Lung (tissue), 17 donors: ENCODE measurements at places on chromosomes 2 and 18. TPM values are rescaled to one million over a fixed set of nuclear protein-coding genes. Genes with fewer than 3 reads are reported as not detected.

- DNase-seq: peak; percentile 32
Measured at GRCh38 chr18:4017480-4017879, 437.6 kb downstream of the DLGAP1 start.

- no peak for DNase-seq
Measured at GRCh38 chr2:235044501-235045271, 92.9 kb downstream of the SH3BP4 start.

- no peak for DNase-seq
Measured at GRCh38 chr18:27920836-27921235, 256.1 kb downstream of the CDH2 start.

DNA sequence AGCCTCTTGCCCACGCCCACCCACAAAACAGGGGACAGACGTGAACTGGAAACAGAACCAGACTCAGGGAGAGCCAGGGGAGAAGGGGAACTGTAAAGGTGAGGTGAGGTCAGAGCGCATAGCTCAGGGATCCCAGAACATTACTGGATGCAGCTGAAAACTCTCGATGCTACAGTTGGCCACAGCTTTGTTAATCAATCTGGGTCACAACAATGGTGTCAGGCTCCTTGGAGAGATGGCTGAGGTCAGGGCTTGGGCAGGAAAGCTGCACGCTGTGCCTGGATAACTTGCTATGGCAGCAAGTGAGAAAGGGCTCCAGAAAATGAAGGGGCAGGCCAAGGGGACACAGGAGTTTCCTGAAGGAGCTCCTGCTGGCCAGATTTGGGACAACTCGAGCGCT, 263.3 kb downstream of the TFCP2L1 start:
- DNase-seq: no peak

- DNase-seq: peak; percentile 53
Measured at GRCh38 chr2:70340761-70341476, 39.1 kb upstream of the FAM136A start.

- DNase-seq: no peak
Measured at GRCh38 chr2:28277466-28277865, 115.2 kb upstream of the FOSL2 start.

DNA sequence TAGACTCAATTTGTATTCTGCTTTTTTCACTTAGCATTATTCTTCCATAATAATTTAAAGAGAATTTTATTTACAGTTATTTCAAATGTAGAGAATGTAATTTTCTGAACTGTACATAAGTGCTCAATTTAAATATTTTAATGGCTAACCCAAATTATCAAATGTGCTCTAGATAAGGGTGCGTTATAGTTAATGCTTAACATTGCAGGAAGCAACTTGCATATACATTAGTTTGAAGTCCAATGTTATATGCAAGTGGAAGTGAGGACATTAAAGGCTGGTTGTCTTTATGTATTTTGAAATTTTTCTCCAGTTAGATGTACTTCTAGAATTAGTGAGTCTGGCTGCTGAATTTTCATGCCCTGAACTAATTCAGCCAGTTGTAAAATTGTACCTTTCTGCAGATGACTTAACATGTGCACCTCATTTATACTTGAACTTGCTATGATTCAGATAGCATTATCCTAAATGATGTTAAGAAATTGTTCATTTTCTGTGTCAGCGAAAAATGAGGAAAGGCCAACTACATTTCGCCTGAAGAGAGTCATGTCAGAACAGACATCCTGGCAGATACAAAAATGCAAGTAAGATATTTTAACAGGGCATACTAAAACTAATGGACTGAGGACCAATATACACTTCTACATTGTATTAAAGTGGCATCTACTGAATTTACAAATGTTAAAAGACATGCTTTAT, 59.2 kb upstream of the GAREM1 start:
- no peak for DNase-seq

GRCh38 chr2:100527440-100528015, 35.3 kb upstream of the PDCL3 start:
- DNase-seq: peak; percentile 6

DNA sequence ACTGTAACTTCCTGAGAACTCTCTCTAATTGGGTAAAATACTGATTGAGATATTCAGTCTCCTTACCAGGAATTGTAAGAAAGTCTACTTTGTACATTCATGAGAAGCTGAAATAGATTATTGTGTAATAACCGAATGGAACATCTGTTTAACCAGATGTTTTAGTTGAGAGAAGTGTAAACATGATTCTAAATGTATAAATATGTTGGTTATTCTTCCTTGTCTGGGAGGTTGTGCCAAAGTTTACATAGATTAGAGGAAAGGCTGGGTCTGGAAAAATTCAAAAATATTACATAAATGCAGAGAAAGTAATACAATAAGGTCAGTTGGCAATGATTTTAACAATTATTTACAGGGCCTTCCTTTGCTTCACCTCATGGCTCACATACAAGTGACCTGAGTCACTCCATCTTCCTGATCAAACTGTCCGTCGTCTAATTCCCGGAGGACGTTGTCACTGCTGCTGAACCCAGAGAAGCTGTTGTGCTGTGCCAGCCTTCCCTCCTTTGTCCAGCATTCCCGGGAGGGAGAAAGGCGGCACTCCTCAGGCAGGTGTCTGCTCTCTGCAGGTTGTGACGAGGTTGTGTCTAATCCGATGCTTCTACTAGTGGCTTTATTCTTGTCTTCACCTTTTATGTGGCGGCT, 55.9 kb downstream of the MOB4 start:
- peak; percentile 25 for DNase-seq

Gene HES6
- 11.6 TPM for polyA plus RNA-seq

Gene TMEM182
- polyA plus RNA-seq: 1.5 TPM

Gene CDH19
- 0.67 TPM for polyA plus RNA-seq

Gene NYAP2
- 0.20 TPM for polyA plus RNA-seq
